ENCODE measurements at places on chromosomes 16 and 17.

- no peak for DNase-seq
These were observed 10.9 kb upstream of the HS3ST6 start for GRCh38 chr16:1929105-1929504.

DNA sequence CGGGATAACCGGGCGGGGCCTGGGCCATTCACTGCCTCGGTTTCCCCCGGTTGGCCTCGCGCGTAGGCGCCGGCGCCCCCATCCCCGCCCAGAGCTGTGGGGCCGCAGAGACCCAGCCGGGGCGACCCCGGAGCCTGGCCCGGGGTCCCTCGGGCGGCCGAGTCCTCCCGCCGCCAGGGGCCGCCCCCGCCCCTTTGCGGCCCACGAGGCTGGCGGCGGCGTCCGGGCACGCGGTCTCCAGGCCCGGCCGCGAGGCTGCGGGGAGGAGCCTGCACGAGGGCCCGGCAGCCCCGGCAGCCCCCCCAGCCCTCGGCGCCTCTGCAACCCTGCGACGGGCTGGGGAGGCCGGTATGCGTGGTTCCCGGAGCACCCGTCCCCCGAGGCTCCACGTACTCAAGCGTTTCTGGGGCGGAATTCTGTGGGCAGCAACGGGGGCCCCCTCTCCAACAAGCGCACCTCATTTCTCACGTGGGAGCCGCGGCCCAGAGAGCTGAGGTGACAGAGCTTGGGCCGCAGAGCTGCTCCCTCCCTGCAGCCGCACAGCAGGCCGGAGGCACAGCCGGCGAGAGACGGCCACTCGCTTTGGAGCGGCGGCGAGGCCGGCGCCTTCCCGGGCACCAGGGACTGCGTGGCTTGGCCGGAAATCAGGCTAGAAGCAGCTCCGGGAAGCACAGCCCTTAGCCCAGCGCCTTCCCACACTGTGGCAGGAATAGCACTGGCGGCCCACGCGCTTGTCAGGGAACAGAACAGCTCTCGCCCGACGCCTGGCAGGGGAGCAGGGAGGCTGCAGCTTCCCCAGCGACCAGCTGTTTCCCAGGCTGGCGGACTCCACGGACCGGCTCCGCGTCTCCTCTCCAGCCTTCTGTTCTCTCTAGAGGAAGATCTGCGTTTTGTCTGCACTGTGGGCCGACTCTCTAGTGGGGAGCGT, 867 bp upstream of the LIMD2 start:
- peak; percentile 86 for DNase-seq

GRCh38 chr16:17476414-17477259, 5.9 kb upstream of the XYLT1 start:
- DNase-seq = no peak

- DNase-seq = no peak
These were observed 637 bp downstream of the RPL23A start for GRCh38 chr17:28720247-28720996.

DNA sequence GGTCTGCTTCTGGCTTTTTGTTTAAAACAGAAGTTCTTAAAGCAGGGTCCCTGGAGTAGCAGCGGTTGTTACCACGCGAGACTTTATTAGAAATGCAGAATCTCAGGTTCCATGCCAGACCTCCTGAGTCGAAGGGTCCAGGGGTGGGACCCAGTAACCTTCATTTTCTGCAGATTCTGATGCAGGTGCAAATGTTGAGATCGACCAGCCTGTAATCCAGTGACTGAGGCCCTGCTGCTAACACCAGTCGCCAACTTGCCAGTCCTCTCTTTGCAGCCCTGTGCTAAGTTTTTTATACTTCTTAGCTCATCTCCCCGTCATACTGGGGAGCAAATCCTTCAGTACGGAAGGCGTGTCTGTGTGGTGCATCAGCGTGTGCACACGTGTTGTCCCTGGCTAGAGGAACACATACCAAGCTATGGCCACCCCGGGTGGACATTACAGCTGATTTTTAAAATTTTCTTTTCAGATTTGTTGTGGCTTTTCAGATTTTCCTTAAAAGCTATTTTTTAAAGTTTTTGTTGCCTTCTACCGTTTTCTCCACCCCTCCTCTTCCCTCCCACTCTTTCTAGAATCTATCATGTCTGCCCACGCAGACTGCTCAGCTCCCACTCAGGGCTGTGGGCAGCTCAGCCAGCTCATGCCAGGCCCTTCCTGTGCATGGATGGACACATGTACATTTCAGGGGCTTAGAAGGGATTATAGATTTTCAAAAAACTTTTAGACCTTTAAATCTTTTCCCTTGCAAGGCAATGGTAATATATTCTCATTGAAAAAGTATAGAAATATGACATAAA, 57.7 kb downstream of the MEAK7 start:
- no peak for DNase-seq

GRCh38 chr17:41647940-41648410, 23.6 kb upstream of the KRT17 start:
- peak; percentile 94 for DNase-seq

DNA sequence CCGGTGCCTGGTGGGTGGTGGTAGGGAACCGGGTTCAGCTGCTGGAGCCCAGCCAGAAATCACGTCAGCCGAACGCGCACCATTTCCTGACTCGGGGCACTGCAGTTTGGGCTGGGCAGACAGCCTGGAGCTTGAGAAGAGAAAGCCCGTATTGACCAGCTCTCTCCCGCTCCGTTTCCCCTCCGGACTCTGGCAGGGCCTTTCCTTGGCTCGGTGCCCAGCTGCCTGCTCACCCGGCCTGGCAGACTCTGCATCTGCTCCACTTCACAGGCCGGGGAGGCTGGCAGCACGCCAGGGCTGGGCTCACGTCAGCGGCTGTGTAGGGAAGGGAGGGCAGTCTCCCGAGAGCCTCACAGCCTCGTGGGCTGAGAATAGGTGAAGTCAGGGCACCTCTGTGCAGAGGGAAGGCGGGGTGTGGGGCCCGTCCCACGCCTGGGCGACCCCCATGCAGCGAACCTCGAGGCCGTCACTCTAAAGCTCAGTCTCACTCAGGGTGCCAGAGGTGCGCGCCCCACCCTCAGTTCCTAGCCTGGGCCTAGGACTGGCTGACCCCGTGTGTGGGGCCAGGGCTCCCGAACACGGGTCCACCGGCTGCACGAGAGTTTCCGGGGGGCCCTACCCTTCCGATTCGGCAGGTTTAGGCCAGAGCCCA, 59.1 kb downstream of the OR1D5 start:
- peak; percentile 100 for DNase-seq

- DNase-seq = no peak
These were observed 13.3 kb upstream of the CSNK2A2 start for GRCh38 chr16:58211245-58211644.

DNA sequence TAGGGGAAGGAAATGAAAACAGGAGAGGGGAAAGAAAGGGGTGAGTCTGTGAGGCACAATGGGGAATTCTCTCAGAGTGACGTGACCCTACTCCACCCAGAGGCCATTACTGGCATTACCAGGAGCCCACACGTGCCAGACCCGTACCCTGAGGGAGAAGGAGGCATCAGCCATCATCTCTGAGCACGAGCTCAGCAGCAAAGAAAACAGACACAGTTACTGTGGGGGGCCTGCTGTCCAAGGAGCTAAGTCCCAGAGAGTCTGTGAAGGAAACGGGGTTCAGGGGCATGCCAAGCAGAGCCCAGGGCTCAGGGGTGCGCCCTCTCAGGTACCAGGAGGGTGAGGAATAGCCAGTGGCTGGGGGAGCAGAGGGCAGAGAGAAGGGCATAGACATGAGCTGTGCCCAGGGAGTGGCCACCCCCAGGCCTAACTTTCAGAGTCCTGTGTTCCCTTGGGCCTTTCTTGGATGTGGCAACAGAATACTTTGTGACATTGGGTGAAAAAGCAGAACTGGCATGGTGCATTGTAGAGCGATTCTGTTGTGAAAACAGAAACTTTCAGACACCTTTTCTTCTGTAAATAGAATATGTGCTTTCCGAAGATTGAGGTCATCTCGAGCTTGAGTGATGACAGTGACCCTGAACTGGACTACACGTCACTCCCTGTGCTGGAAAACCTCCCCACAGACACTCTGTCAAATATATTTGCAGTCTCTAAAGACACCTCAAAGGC, 11.3 kb downstream of the TAF1C start:
- no peak for DNase-seq

- no peak for DNase-seq
These were observed 71.9 kb downstream of the SDR42E1 start for GRCh38 chr16:81939164-81940056.

DNA sequence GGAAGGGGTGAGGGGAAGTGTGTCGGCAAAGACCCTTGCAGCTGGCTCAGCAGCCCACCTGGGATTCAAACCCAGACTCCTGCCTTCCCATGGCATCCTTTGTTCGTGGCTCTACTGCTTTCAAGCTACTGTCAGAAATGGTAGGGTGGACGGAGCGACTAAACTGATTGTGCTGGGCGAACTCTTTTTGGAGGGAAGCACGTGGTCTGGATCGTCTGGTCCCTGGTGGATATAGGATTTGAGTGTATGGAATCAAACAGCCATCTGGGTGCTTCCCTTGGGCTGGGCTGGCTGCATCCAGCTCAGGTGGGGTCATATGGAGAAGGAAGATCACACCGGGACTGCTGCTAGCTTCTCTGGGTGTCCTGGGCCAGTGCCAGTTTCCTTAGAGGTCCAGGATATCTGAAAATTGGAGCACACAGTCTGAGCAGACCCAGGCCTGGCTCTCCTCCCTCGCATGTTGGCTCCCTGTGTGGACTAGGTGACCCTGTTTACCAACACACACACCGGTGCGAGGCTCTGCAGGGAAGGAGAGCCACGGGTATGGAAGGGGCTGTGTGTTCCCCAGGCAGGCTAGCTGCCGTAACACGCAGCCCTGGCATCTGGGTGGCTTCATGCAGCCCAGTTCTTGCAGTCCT, 8.6 kb downstream of the CMIP start:
- DNase-seq = no peak

DNA sequence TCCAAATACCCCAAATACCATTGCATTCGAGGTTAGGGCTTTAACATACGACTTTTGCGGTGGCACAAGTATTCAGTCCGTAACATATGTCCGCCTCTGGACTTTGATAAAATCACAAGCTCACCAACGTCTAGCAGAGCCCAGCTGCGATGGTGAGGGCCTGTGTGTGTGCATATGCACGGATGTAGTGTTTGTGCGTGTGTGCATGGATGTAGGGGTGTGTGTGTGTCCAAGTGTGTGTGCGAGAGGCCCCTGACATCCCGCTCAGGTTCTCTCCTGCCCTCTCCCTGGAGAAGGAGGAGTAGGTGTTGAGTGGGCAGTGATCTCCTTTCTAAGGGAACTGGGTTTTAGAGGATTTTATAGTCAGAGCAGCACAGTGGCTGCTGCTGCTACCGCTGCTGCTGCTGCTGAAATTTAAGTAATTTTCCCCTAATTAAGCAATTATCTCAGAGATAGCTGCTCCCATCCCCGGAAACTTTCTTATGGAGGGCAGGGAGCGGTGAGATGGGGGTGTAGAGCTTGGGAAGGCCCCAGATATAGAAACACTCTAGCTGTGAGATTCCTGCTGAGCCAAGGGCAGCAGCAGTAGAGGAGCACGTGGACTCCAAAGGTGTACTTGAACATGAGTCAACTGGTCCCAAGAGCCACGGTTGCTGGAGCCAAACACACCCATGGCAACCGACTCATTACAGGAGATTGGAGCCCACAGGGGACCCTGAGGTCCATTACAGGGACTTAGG, 121.7 kb upstream of the SDK2 start:
- no peak for DNase-seq
